HT1080 (cell line): ENCODE measurements at places on chromosomes 6 and 20. TPM values are rescaled to one million over a fixed set of nuclear protein-coding genes. Genes with fewer than 3 reads are reported as not detected.

DNA sequence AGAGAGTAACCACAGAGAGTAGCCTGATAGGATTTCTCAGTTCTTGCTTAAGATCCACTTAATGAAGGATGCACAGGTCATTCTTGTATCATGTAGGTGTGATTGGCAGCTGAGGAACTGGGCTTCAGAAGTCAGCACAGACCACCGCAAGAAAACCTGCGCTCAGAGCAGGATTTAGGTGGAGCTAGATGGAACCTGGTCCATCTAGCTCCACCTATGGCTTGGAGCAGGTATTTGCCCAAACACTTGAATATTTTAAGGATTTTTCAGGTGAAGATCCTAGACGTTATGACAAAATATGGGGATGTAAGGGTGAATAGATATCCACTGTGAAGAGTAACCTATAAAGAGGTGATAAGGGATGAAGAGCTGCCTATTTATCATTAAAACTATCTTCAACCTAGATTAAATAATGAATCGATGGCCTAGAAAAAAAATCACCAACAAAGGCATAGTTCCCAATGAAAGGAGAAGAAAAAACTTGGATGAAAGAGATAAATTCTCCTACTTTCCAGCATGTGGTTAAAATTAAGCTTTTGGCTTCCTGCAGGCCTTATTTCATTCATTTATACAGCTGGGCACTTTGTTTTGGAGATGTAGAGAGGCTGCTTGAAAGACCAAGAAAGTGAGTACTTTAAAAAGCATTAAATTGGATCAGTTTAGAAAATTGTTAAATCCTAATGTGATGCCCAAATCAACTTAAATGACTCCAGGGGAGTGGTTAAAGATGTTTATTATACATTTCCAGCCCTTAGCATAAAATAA is 778.4 kb upstream of the GJE1 start:
- no peak for DNase-seq

DNA sequence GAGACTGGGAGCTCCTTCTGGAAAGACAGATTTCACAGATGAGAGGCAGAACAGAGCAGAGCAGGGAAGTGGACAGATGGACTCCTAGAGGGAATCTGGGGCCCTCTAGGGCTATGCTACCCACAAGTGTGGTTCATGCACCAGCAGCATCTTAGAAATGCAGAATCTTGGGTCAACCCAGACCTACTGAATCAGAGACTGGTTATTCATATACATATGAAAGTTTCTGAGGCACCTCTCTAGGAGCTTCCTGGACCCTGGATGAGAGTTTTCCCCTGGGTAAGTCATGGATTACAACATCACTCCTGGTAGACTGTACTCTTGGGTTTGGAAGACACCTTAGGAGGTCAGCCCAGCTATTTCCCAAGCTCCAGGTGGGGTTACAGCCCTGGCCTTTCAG is 55.4 kb upstream of the SAYSD1 start:
- no peak for DNase-seq

SAMD5 gene
- total RNA-seq = 1.3 and 1.9 TPM in 2 replicates

DNA sequence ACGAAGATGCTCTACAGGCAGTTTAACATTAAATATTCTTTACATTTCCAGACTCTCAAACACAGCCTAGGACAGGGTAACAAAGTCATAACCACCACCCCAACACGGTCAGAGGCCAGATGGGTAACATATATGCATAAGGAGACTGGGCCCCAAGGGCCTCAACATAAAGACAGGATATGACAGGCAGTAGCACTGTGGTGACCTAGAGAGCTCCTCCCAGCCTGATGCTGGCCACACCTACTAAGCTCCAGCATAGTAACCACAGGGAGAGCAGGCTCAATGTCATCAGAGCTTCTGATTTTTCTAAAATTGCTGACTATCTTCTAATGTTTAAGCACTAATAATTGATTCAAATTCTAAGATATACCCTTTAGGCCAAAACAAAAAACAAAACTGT is 21.7 kb downstream of the SMLR1 start:
- DNase-seq = peak; percentile 46

DNA sequence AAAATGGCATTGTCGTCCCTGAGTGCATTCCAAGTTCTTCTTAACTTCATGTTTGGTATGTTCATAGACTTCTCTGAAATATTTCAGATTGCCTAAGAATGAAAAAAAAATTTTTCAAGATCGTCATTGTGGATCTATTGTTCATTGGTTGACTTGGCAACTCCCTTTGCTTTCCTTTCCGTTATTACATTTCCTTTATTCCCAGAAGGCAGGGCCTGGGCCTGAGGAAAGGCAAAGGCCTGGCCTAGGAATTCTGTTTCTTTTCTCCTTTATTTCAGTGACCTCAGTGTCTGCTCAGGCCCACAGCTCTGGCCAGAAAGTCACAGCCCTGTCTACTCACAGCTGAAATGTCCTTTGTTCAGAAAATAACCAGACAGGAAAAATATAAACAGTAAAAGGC is 401.6 kb upstream of the PLCB4 start:
- DNase-seq = no peak

GRCh38 chr6:139846538-139847456 is 472.3 kb upstream of the CITED2 start:
- no peak for DNase-seq

STK38 gene
- total RNA-seq = 8.3 and 9.1 TPM in 2 replicates

DZANK1 gene
- 0.57 and 1.3 TPM in 2 replicates for total RNA-seq

- peak; percentile 77 for DNase-seq
Measured at GRCh38 chr6:45625191-45625664, 247.5 kb upstream of the SUPT3H start.

MBOAT1 gene
- total RNA-seq = 8.7 and 9.3 TPM in 2 replicates

TMEM217 gene
- total RNA-seq = 0.37 and 3.4 TPM in 2 replicates
